Left ventricle myocardium inferior (tissue), 1 donor: ENCODE measurements at places on chromosomes 7 and 10. TPM values are rescaled to one million over a fixed set of nuclear protein-coding genes. Genes with fewer than 3 reads are reported as not detected.

Gene TMEM273
- total RNA-seq, result 29.0 TPM

Gene BAIAP2L1
- 2.1 TPM for total RNA-seq

Gene GLI3
- total RNA-seq, result 5.5 TPM

Gene ARHGEF35
- total RNA-seq, result 0.38 TPM

Gene CYP3A7
- not detected for total RNA-seq

Gene PRR15
- total RNA-seq, result not detected

Gene TSPAN33
- 9.7 TPM for total RNA-seq

DNA sequence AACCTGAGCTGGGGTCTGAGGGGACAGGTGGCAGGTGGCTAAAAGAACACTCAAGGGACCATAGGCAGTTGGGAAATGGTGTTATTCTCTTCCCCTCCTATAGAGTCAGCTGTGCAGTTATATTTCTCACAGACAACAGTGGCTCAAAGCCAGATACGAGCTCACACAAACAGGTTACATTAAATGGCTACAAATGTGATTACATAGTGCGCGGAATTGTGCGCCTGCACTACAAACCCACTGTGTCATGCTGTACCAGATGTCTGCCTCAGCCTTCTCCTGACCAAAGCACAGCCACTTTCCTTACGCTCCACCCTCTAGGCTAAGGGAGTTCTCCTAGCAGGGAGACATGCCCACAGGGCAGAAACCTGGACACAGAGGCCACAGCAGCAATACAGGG, 387.2 kb downstream of the CNTNAP2 start:
- H3K36me3 ChIP-seq, result no peaks in the 10 kb centered on the region
- H3K4me3 ChIP-seq, result no peak overlapping the region
- no peaks in the 10 kb centered on the region for H3K27me3 ChIP-seq
- no peak for DNase-seq
- H3K27ac ChIP-seq, result no peak overlapping the region

DNA sequence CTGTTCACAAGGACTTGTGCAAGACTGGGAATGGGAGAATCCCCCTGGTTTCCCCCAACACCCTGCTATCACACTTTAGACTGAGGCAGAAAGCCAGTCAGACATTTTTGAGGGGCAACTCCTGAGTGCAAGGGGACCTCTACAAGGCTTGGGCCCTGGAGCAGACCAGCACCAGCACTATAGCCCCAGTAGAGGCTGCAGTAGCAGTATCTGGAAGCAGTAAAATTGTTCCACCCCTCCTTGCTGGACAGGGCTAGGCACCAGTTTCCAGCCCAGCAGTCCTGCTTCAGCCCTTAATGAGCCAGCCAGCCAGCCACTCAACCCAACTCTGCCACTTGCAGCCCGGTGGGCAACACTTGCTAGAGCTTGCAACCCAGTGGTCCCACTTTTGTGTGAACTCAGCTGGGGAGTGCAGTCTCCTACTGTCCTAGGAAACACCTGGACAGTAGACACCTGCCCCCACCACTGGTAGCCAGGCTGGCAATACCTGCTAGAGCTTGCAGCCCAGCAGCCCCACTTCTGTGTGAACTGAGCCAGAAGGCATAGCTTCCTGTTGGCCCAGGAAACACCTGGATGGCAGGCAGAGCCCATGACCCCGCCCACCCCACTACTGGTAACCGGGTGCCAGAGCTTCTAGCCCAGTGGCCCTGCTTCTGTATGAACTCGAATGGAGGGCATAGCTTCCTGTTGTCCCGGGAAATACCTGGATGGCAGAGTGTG, 65.0 kb downstream of the FBXL13 start:
- H3K27me3 ChIP-seq, result no peaks in the 10 kb centered on the region
- no peaks in the 10 kb centered on the region for H3K4me1 ChIP-seq
- H3K27ac ChIP-seq, result no peak overlapping the region

GRCh38 chr7:30984359-30985107, 20.8 kb downstream of the GHRHR start:
- peaks cover 63% of the 10 kb centered on the region for H3K27me3 ChIP-seq
- no peak overlapping the region for H3K4me3 ChIP-seq
- H3K4me1 ChIP-seq, result peaks cover 22% of the 10 kb centered on the region
- no peak overlapping the region for H3K27ac ChIP-seq
- H3K36me3 ChIP-seq, result no peaks in the 10 kb centered on the region

GRCh38 chr7:5613607-5614006, 167.9 kb downstream of the RNF216 start:
- no peak overlapping the region for H3K27ac ChIP-seq
- H3K27me3 ChIP-seq, result no peaks in the 10 kb centered on the region
- no peak for DNase-seq
- H3K36me3 ChIP-seq, result no peaks in the 10 kb centered on the region

- H3K4me1 ChIP-seq, result peaks cover 34% of the 10 kb centered on the region
- DNase-seq, result no peak
- H3K36me3 ChIP-seq, result no peaks in the 10 kb centered on the region
- H3K4me3 ChIP-seq, result no peak overlapping the region
- peaks cover 26% of the 10 kb centered on the region for H3K27me3 ChIP-seq
Measured at GRCh38 chr10:12841826-12842225, 159.7 kb downstream of the CCDC3 start.

DNA sequence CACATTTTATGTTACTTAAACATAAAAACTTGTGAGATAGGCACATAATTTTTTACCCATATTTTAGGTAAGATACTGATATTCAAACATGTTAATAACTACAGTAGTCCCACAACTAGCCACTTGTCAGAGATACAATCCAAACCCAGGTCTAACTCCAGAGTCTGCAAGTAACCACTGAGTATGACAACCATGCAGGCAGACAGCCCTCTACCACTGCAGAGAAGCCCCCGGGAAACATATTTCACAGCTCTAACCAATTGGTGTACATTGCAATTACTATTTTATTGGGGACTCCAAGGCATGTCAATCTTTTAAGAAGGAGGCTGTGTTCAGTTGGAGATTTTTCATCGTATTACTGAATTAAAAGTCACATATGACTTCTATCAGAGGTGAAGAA, 107.2 kb upstream of the FAM133B start:
- H3K27ac ChIP-seq, result peak overlapping the region; percentile 88
- no peaks in the 10 kb centered on the region for H3K36me3 ChIP-seq
- no peak for DNase-seq

GRCh38 chr7:71457846-71458590, 326.1 kb downstream of the GALNT17 start:
- peak overlapping the region; percentile 65 for H3K27ac ChIP-seq
- peak overlapping the region; percentile 30 for H3K4me3 ChIP-seq
- DNase-seq, result no peak
- peaks cover 56% of the 10 kb centered on the region for H3K4me1 ChIP-seq
- no peaks in the 10 kb centered on the region for H3K27me3 ChIP-seq

- H3K4me3 ChIP-seq, result no peak overlapping the region
- H3K27me3 ChIP-seq, result peaks cover 65% of the 10 kb centered on the region
- H3K36me3 ChIP-seq, result no peaks in the 10 kb centered on the region
- no peak overlapping the region for H3K27ac ChIP-seq
Measured at GRCh38 chr10:97200616-97201015, 14.9 kb upstream of the SLIT1 start.
